ENCODE measurements at places on chromosomes 13 and 19.
A peak's percentile ranks its signal among the peaks of the same experiment; 100 is the strongest.

DNA sequence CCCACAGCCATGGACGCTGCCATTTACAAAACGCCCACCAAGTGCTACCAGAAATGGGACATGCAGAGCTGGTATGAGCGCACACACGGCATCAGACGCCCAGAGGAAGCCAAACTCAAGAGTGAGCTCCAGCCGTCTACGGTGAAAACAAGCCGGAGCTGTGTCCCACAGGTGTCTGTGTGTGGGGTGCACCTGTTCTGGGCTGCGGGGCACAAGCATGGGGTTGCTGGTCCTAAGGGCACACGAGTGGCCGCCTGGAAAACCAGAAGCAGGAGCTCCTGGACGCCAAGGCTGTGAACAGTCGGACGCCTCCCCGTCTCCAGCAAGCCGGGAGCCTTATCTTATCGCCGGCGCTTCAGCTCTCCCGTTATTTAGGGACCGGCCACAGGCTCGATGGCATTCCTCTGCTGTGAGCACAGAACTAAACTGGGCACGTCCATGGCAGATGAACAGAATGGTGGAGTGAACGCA is 1.3 kb downstream of the ADPRHL1 start:
- peak; percentile 31 for DNase-seq

- no peak for DNase-seq
Measured at GRCh38 chr13:100596516-100596915, 7.9 kb upstream of the GGACT start.

- no peak for DNase-seq
Measured at GRCh38 chr19:34370983-34371382, 6.0 kb downstream of the GPI start.

GRCh38 chr13:87280139-87280538 is 391.0 kb upstream of the SLITRK5 start:
- DNase-seq, result no peak

Measured in activated naive CD4-positive, alpha-beta T cell treated with anti-CD3 and anti-CD28 coated beads, Interleukin-2, amount 50 U/mL, for 72 hours (primary cell).